GM20000 (cell line): ENCODE measurements at places on chromosomes 7 and 10.

DNA sequence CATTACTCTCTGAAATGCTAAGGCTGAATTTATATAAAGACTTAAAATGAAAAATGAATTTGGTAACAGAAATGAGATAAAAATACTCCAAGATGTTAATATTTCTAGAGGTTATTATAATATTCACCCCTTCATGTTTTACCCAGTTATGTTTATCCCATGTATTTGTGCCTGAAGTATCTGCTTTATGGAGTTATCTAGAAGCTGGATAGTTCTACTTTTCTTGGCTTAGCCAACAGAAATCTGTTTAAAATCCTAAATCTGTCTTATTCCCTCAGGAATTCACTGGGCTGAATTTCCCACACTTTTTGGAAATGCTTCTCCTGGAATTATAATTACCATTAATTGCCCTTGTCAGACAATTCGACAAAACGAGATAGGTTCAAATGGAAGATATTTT is 201.6 kb downstream of the THSD7A start:
- DNase-seq, result no peak

- no peak for DNase-seq
Observed at GRCh38 chr10:2456834-2457233, 610.5 kb upstream of the PFKP start.

DNA sequence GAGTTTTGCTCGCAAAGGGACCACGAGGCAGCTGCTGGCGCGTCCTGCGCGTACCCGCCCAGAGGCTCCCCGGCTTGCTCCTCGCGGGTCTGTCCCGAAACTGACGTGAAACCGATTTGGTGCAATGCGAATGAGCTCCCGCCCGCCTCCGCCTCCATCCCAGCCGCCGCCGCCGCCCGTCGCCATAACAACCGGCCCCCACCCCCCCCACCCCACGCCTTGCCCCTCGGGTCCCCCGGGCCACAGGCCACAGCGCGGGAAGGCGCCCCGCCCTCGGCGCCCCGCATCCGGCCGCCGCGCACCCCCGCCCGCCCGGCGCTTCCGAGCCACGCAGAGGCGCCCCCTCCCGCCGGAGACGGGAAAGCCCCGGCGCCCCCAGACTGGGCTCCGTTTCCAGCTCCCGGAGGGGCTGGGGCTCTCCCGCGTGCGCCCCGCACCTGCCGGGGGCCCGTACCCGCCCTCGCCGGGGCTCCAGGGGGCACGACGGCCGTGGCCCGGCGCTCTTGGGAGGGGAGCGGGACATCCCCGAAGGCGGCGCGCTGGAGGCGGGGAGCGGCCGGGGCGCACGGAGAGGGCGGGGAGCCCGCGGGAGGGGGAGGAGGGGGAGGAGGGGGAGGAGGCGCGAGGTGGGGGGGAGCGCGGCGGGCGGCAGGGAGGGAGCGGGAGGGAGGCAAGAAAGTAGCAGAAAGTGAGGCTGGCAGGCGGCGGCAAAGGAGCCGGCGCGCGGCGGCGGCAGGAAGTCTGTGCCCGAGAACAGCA is at the start of gene CAMK1D:
Gene CAMK1D (plus strand): TSS at position 678 of the 759 bp plus-strand sequence.
- peak; percentile 93 for DNase-seq

- peak; percentile 25 for DNase-seq
Observed at GRCh38 chr7:2607122-2607922, 24.5 kb upstream of the TTYH3 start.

- no peak for DNase-seq
Observed at GRCh38 chr7:48074204-48074654, 14.8 kb upstream of the UPP1 start.

DNA sequence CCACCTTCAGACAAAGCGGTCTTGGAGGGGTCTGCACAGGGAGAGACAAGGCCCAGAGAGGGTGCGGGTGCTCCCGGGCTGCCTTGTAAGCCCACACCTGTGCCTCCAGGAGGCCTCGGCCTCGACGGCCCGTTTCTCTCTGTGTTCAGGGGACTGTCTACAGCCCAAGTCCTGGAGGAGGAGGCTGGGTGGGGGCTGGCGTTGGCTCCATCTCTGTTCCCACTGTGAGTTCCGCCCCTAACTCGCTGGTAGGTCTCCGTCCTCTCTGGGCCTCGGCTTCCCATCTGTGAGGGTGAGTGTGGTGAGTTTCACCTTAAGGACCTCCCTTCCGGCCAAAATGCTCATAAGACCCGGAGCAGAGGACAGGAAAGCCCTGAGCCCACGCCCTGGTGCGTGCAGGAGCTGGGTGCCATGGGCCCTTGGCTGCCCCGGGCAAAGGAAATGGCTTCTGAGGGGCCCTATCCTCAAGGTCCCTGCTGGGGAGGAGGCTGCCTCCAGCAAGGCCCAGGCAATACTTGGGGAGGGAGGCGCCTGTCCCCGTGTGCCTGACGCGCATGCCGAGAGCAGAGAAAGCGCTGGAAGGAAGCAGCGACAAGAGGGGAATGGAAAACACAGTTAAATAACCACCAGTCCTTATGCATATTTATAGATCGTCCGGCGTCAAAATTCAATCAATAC is 276.8 kb downstream of the ELFN1 start:
- DNase-seq, result no peak

DNA sequence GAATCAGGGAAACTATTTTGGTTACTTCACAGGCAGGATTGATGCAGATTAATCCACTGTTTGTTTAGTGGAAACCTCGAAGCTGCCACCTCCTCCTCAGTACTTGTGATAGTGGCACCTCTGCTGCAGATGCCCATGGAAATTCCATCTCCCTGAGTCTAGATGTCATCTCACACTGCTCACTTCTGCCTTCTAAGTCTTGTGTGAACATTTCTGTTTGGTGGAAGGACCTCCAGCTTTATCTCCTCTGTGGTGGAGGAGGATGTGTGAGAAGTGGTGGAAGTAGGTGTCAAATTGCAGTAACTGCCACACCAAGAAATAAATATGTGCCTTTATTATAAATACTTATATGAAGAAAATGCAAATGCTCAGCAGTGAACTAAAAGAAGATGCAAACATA is 25.8 kb upstream of the GPR141 start:
- no peak for DNase-seq

GRCh38 chr10:36366065-36366464 is 724.0 kb upstream of the FZD8 start:
- no peak for DNase-seq
